Activated naive CD4-positive, alpha-beta T cell treated with anti-CD3 and anti-CD28 coated beads, Interleukin-2, amount 10 ng/mL, durations not matched to agents 5 hours and 36 hours (primary cell): ENCODE measurements at places on chromosomes 2 and 18. TPM values are rescaled to one million over a fixed set of nuclear protein-coding genes. Genes with fewer than 3 reads are reported as not detected.

Gene NDC80
- total RNA-seq = 66.9 TPM

Gene IL36B
- total RNA-seq = not detected

Gene ESPNL
- total RNA-seq = 0.10 TPM

Gene G6PC2
- total RNA-seq = not detected

Gene NAT8
- not detected for total RNA-seq

Gene MOGAT1
- total RNA-seq = not detected
